A549 treated with AZD2906 at 1 μM for 4 hours (cell line): ENCODE measurements at places on chromosomes 7 and 10. TPM values are rescaled to one million over a fixed set of nuclear protein-coding genes. Genes with fewer than 3 reads are reported as not detected.

CYP26A1 gene
- 2.0 to 3.0 TPM (median 2.3 TPM) in 5 replicates for total RNA-seq

ECHDC3 gene
- 9.4 to 10.9 TPM (median 10.4 TPM) in 5 replicates for total RNA-seq

CASTOR2 gene
- total RNA-seq: 3.4 to 4.7 TPM (median 4.4 TPM) in 5 replicates

CCDC172 gene
- total RNA-seq: not detected in 5 replicates

GPR15LG gene
- total RNA-seq: not detected in 5 replicates

TMEM176A gene
- total RNA-seq: 0.16 TPM in 1 of 5 replicates, not detected in the others

KBTBD2 gene
- total RNA-seq: 21.4 to 26.4 TPM (median 24.1 TPM) in 5 replicates

CYP17A1 gene
- not detected in 5 replicates for total RNA-seq

LEP gene
- total RNA-seq: not detected in 5 replicates

ZNF735 gene
- total RNA-seq: not detected in 5 replicates

ASB4 gene
- total RNA-seq: 0.12 to 0.47 TPM (median 0.15 TPM) in 5 replicates

OR2A42 gene
- not detected in 5 replicates for total RNA-seq
